ENCODE measurements at places on chromosomes 7 and 10. TPM values are rescaled to one million over a fixed set of nuclear protein-coding genes. Genes with fewer than 3 reads are reported as not detected.

HHEX gene
- polyA plus RNA-seq: 1.1 TPM

CCDC3 gene
- 0.05 TPM for polyA plus RNA-seq

ACSM6 gene
- not detected for polyA plus RNA-seq

NANOS1 gene
- 0.86 TPM for polyA plus RNA-seq

SFMBT2 gene
- 0.20 TPM for polyA plus RNA-seq

RTKN2 gene
- 1.5 TPM for polyA plus RNA-seq

CNTNAP2 gene
- 3.4 TPM for polyA plus RNA-seq

TSPAN12 gene
- polyA plus RNA-seq: not detected

ACTA2 gene
- 130 TPM for polyA plus RNA-seq

GRCh38 chr10:97961945-97962344 lies 68.5 kb downstream of the CRTAC1 start:
- no peaks in the 10 kb centered on the region for H3K36me3 ChIP-seq
- H3K4me3 ChIP-seq: no peak overlapping the region
- H3K27ac ChIP-seq: no peak overlapping the region
- no peaks in the 10 kb centered on the region for H3K27me3 ChIP-seq
- DNase-seq: no peak

GRCh38 chr10:124122211-124122610 lies 28.8 kb upstream of the CHST15 start:
- no peak overlapping the region for H3K4me3 ChIP-seq
- DNase-seq: no peak
- no peaks in the 10 kb centered on the region for H3K36me3 ChIP-seq
- H3K4me1 ChIP-seq: no peaks in the 10 kb centered on the region

GRCh38 chr10:70258216-70258615 lies 25.0 kb upstream of the PPA1 start:
- H3K27ac ChIP-seq: no peak overlapping the region
- no peak for DNase-seq
- H3K4me1 ChIP-seq: no peaks in the 10 kb centered on the region

- H3K36me3 ChIP-seq: no peaks in the 10 kb centered on the region
- H3K27ac ChIP-seq: no peak overlapping the region
- no peak for DNase-seq
- no peaks in the 10 kb centered on the region for H3K4me1 ChIP-seq
- H3K27me3 ChIP-seq: no peaks in the 10 kb centered on the region
- H3K4me3 ChIP-seq: no peak overlapping the region
Observed at GRCh38 chr10:5480162-5480941, 19.0 kb downstream of the CALML5 start.

DNA sequence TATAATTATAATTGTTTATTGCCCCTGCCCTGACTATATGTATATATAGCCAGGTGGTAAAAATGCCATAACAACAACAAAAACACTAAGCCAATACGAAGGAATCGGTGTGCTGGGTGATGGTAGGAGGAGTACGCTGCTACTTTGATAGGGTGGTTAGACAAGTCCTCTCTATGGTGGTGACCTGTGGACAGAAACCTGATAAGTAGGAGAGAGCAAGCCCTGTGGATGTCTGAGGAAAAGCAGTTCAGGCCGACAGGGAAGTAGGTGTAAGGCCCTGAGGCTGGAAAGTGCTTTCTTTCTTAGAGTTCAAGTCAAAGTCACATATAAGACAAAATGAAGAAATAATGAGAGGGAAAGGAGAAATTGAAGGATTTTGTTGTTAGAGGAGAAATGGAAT lies 823.8 kb upstream of the CELF2 start:
- H3K27me3 ChIP-seq: no peaks in the 10 kb centered on the region
- no peaks in the 10 kb centered on the region for H3K36me3 ChIP-seq
- H3K27ac ChIP-seq: no peak overlapping the region
- H3K4me3 ChIP-seq: no peak overlapping the region
- no peaks in the 10 kb centered on the region for H3K4me1 ChIP-seq
- no peak for DNase-seq

GRCh38 chr7:47302560-47302959 lies 279.4 kb downstream of the TNS3 start:
- H3K36me3 ChIP-seq: peaks cover 13% of the 10 kb centered on the region

- no peaks in the 10 kb centered on the region for H3K27me3 ChIP-seq
- no peaks in the 10 kb centered on the region for H3K36me3 ChIP-seq
- H3K4me3 ChIP-seq: no peak overlapping the region
- H3K27ac ChIP-seq: no peak overlapping the region
Observed at GRCh38 chr10:46319389-46319788, 32.6 kb downstream of the ANTXRL start.
